ENCODE measurements at places on chromosomes 6 and 20. TPM values are rescaled to one million over a fixed set of nuclear protein-coding genes. Genes with fewer than 3 reads are reported as not detected.

GRCh38 chr20:2840967-2841531 is 504 bp downstream of the VPS16 start:
- peak overlapping the region; percentile 86 for H3K4me3 ChIP-seq
- H3K27ac ChIP-seq, result peak overlapping the region; percentile 76
- no peaks in the 10 kb centered on the region for H3K27me3 ChIP-seq
- H3K36me3 ChIP-seq, result no peaks in the 10 kb centered on the region
- peak; percentile 49 for DNase-seq

GRCh38 chr6:137973201-137973600 is 106.1 kb downstream of the TNFAIP3 start:
- no peaks in the 10 kb centered on the region for H3K27me3 ChIP-seq
- no peaks in the 10 kb centered on the region for H3K4me1 ChIP-seq
- H3K4me3 ChIP-seq, result no peak overlapping the region
- H3K27ac ChIP-seq, result no peak overlapping the region

GRCh38 chr6:134316733-134317431 is 1.0 kb downstream of the SGK1 start:
- H3K27ac ChIP-seq, result no peak overlapping the region
- no peaks in the 10 kb centered on the region for H3K36me3 ChIP-seq
- peaks cover 13% of the 10 kb centered on the region for H3K27me3 ChIP-seq
- no peak for DNase-seq
- H3K4me1 ChIP-seq, result no peaks in the 10 kb centered on the region
- H3K4me3 ChIP-seq, result no peak overlapping the region

Gene TAP2
- 95.1 TPM for total RNA-seq

DNA sequence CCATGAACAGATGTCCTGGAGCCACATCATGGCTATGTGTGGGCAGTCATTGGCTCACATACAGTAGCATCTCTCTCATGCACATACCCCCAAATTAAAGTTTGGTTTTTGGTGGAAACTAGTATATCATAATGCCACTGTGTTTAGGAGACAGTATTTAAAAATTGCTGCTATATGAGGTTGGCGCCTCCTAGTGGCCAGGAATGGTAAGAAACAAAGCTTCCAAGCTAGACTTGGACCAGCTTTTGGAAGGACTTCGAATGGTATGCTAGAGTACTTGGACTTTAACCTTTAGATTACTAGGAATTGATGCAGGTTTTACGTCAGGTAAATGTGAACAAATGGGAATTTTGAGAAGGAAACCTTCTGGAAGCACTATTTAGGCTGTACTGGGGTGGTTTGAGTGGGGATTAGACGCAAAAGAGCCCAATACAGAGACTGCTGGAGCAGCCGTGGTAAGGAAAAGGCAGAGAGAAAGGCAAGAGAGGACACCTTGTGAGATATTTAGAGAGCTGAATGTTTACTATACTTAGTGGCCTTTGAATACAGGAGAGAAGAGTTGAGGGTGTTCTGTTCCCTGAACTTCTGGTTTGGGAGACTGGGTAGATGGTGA is 23.8 kb downstream of the PRSS35 start:
- H3K27ac ChIP-seq, result no peak overlapping the region
- H3K27me3 ChIP-seq, result no peaks in the 10 kb centered on the region
- H3K36me3 ChIP-seq, result no peaks in the 10 kb centered on the region
- no peaks in the 10 kb centered on the region for H3K4me1 ChIP-seq
- DNase-seq, result peak; percentile 64
- H3K4me3 ChIP-seq, result no peak overlapping the region

DNA sequence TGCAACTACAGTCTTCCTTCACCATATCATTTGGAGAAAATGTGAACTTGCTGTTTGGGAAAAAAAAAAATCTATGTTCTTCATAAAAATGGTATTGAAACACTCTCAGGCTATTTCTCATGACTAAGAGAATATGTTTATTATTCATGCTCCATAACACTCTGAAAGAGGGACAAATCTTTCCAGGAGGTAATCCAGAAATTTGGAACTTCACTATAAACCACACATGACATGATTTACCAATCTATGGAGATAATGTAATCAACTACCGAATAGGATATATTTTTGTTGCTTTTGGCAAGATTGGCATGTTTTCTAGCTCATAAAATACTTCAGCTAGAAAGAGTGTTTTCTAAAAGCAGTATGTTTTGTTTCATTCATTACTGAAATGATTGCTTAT is 56.3 kb downstream of the THEMIS start:
- no peak overlapping the region for H3K4me3 ChIP-seq
- H3K4me1 ChIP-seq, result no peaks in the 10 kb centered on the region
- no peak for DNase-seq

- no peaks in the 10 kb centered on the region for H3K27me3 ChIP-seq
- H3K4me1 ChIP-seq, result no peaks in the 10 kb centered on the region
- no peaks in the 10 kb centered on the region for H3K36me3 ChIP-seq
- H3K27ac ChIP-seq, result peak overlapping the region; percentile 23
Measured at GRCh38 chr6:129672881-129673631, 36.9 kb downstream of the ARHGAP18 start.

Gene HUS1B
- 0.64 TPM for total RNA-seq

DNA sequence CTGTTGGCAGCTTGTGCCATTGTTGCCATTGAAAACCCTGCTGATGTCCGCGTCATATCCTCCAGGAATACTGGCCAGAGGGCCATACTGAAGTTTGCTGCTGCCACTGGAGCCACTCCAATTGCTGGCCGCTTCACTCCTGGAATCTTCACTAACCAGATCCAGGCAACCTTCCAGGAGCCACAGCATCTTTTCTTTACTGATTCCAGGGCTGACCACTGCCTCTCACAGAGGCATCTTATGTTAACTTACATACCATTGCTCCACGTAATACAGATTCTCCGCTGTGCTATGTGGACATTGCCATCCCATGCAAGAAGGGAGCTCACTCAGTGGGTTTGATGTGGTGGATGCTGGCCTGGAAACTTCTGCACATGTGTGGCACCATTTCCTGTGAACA is 221.8 kb upstream of the FAM83B start:
- no peaks in the 10 kb centered on the region for H3K27me3 ChIP-seq
- H3K4me1 ChIP-seq, result no peaks in the 10 kb centered on the region
- H3K4me3 ChIP-seq, result no peak overlapping the region
- H3K36me3 ChIP-seq, result no peaks in the 10 kb centered on the region
- no peak for DNase-seq

Gene RFX6
- total RNA-seq, result 0.59 TPM

GRCh38 chr6:140744659-140745320 is 1370.3 kb upstream of the CITED2 start:
- no peak overlapping the region for H3K4me3 ChIP-seq
- H3K4me1 ChIP-seq, result no peaks in the 10 kb centered on the region
- no peaks in the 10 kb centered on the region for H3K27me3 ChIP-seq
- H3K36me3 ChIP-seq, result no peaks in the 10 kb centered on the region

GRCh38 chr6:19806971-19807396 is 30.2 kb upstream of the ID4 start:
- H3K36me3 ChIP-seq, result no peaks in the 10 kb centered on the region
- H3K4me1 ChIP-seq, result peaks cover 7% of the 10 kb centered on the region
- no peaks in the 10 kb centered on the region for H3K27me3 ChIP-seq
- no peak overlapping the region for H3K4me3 ChIP-seq
- DNase-seq, result no peak

DNA sequence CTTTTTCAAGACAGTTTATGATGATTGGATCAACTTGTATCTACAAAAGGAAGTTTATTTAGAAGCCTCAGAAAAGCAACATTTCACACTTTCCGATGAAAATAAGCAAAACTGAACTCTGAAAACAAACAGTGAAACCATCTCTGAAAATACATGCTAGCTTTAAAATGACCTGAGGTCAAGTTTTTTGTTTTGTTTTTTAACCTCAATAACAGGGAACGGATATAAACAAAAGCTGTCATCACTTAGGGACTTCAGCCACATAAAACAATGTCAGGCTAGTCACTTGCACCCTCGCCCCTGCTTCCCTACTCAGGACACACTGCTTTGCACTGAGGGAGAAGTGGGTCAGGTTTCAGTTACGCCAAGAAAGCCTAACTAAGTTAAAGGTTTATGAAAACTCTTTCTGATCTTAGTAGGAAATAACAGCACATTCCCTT is 11.6 kb downstream of the BACH2 start:
- peak overlapping the region; percentile 10 for H3K27ac ChIP-seq
- H3K36me3 ChIP-seq, result no peaks in the 10 kb centered on the region
- no peak overlapping the region for H3K4me3 ChIP-seq
- H3K27me3 ChIP-seq, result no peaks in the 10 kb centered on the region

DNA sequence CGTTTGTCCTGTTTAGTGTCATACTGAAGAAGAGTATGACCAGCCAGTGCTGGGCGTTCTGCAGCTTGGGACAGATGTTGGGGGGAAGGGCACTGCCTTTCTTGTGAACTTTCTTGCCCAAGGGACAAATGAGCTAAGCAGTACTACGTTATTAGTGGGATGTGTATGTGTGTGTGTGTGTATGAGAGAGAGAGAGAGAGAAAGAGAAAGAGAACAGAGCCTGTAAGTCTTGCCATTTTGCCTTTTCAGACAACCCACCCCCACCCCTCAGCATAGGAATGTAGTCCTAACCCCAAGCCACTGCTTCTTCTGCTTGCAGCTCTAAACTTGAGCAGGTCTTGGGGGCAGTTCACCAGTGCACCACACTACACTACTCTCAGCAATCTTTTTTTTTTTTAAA is 45.5 kb downstream of the E2F3 start:
- H3K4me1 ChIP-seq, result peaks cover 9% of the 10 kb centered on the region
- no peaks in the 10 kb centered on the region for H3K27me3 ChIP-seq
- no peaks in the 10 kb centered on the region for H3K36me3 ChIP-seq
- no peak overlapping the region for H3K4me3 ChIP-seq

GRCh38 chr6:4840169-4840568 is 64.0 kb downstream of the CDYL start:
- H3K36me3 ChIP-seq, result no peaks in the 10 kb centered on the region
- no peak for DNase-seq
- no peak overlapping the region for H3K4me3 ChIP-seq
- no peaks in the 10 kb centered on the region for H3K4me1 ChIP-seq
